Activated naive CD8-positive, alpha-beta T cell treated with anti-CD3 and anti-CD28 coated beads, Interleukin-2, amount 50 U/mL, for 24 hours (primary cell): ENCODE measurements at places on chromosomes 2 and 18.
A peak's percentile ranks its signal among the peaks of the same experiment; 100 is the strongest.

GRCh38 chr2:67342394-67342793, 54.7 kb upstream of the ETAA1 start:
- no peak for DNase-seq

- no peak for DNase-seq
Measured at GRCh38 chr2:215826376-215826775, 187.0 kb downstream of the MREG start.

DNA sequence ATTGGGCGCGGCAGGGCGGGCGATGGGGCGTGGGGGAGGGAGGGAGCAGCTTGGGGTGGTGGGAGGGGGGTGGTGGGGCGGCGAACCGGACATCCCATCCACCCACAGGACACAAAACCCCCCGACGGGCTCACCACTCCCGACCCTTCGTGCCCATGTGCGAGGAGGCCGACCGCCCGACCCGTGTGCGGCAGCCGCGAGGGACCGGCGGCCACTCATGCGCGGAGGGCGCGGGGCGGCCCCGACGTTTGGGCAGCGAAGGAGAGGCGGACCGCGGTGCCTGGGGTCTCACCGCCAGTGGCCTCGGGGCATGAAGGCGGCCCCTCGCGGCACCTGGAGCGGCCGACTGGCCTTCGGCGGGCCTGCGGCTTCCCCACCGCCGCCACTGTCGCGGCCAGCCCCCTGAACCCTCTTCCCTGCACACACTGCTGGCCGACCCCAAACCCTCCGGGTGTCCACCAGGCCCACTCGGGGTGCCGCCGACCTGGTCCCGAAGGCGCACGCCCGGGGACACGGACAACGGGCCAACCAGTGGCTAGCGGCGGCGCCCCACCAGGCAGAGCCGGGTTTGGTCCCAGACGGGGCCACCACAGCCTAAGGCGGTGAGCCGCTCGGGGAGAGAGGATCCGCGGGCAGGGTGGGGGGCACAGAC, 94.6 kb upstream of the ANKRD30BL start:
- DNase-seq = no peak

- DNase-seq = no peak
Measured at GRCh38 chr2:134892282-134893035, 26.2 kb upstream of the CCNT2 start.

GRCh38 chr2:69030800-69031428, 17.9 kb downstream of the ANTXR1 start:
- no peak for DNase-seq

DNA sequence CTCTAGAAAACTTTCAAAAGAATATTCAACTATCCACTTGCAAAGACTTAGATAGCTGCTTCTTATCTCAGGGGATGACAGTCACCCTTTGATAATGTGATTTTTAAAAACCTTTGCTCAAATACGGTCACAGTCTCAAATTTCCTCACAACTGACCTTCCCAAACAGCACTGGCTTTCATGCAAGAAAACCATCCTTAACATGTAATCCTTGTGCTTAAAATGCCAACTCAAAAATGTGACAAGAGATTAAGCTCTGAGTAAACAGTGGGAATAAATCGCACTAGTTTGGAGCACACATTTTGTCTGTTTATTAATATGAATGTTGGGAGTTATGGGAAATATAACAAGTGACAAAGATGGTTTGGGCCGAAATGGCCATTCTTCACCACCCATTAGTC, 87.5 kb upstream of the CCBE1 start:
- no peak for DNase-seq

- peak; percentile 59 for DNase-seq
Measured at GRCh38 chr2:207241198-207241597, 75.5 kb upstream of the KLF7 start.

DNA sequence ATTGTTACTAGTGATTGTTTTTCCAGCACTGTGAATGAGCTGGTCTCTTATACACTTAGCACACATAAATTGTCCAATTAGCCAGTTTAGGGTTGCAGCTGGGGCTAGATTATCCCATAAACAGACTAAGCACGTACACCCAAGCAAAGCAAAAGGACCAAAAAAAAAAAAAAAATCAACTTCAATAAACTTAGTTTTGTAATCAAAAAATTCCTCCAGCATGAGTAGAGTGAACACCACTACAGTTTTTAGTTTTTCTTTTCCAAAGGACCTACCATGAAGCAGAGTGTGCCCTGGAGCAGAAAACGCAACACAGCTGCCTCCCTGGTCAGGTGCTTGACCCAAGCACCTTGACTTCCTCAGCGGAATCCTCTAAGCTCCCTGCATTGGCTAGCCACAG, 249.4 kb upstream of the SLC14A2 start:
- DNase-seq = no peak

DNA sequence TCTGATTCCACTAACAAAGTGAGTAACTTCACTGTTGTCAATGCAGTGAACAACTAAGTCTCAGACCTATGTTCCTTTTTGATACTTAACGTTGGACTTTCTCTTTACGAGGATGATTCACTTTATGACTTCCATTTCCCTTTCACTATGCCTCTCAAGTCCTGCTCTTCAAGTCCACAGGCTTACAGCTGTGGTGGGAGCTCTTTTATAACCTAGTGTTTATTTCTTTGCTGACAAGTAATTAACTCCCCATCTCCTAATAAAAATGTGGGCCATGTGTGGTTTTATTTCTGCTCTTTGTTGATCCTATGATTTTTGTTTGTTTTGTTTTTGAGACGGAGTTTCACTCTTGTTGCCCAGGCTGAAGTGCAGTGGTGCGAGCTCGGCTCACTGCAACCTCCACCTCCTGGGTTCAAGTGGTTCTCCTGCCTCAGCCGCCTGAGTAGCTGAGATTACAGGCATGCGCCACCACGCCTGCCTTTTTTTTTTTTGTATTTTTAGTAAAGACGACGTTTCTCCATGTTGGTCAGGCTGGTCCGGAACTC, 142.1 kb downstream of the USP34 start:
- no peak for DNase-seq

DNA sequence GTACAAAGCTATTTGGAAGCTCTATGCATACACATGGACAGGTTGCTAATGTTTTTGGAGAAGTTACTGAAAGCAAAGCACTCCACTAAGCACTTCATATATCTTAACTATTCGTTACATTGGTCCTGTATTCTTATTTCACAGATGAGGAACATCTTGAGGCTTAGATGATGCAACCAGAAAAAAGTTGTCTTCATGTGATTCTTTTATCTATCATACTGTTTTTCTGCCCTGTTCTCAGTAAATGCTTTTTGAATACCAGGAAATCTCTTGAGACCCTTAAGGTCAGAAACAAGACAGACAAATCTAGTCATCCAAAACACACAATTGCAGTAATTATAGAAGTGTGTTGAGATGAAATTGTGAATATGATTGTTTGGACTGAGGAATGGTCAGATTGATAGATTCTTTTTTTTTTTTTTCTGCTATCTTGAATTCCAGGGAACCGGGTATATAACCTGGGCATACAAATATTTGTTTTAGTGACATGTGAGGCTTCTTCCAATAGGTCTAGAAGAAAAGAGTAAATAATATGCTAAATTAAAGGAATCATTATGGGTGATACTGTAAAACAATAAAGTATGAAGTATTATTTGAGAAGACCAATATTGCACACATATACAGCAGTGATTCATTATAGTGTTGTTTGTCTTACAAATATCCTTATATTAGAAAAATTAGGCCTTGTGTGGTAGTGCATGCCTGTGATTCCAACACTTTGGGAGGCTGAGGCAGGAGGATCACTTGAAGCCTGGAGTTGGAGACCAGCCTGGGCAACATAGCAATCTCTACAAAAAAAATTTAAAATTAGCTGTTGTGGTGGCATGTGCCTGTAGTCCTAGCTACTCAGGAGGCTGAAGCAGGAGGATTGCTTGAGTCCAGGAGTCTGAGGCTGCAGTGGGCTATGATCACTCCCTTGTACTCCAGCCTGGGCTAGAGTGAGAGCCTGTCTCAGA, 33.7 kb downstream of the EHBP1 start:
- DNase-seq = no peak

- DNase-seq = no peak
Measured at GRCh38 chr2:123500988-123501387, 524.1 kb upstream of the CNTNAP5 start.

DNA sequence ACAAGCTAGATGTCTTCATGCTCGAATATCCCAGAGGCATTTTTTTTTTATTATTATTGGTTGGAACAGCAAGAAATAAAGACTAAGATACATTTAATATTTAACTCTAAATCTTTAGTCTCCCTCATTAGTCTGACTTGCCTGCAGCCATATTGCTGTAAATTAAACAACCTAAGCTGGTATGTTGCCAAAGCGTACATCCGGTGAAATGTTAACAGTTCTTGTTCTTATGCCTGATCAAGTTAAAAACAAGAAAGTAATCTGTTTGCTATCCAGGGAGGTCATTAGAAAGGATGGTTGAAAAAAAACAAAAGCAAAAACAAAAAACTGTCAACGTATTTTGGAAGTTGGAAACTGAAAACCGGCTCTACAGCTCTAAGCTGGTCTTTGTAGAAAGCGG, 125.9 kb upstream of the NABP1 start:
- DNase-seq = no peak

GRCh38 chr18:2847317-2848246, 776 bp downstream of the EMILIN2 start:
- DNase-seq = peak; percentile 60

- DNase-seq = no peak
Measured at GRCh38 chr18:63236406-63236805, 83.2 kb downstream of the BCL2 start.
